ENCODE measurements at places on chromosomes 7 and 10.

DNA sequence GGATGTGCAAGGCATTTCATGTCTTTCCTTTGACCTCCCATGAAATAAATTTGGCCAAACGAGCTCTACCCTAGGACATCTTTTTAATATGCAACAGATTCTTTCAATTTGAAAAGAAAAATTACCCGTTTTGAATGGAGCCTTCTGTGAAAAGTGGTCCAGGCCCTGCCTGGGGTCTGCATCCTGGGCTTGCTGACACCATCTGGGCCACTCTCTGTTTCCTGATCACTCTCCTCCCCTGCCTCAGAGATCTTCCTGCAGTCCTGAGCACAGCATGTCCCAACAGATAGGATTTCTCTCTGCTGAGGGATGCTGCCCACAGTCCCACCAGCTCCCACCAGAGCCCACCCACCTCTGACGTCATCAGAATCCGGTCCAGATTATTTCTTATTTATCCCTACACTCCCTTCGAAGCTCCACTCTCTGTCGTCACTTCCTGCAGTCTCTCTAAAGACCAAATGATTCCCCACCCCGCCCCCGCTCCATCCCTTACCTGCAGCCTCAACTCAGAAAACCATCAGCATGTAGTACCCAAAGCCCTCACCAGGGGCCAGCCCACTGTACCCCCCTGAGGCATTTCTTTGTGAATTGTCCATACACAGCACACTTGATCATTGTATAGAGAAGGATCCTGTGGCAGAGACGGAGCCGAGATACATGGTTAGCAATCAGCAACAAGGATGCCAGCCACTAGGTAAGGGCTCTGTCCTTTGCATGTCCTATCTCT, 192.1 kb upstream of the MGMT start:
- DNase-seq = no peak

DNA sequence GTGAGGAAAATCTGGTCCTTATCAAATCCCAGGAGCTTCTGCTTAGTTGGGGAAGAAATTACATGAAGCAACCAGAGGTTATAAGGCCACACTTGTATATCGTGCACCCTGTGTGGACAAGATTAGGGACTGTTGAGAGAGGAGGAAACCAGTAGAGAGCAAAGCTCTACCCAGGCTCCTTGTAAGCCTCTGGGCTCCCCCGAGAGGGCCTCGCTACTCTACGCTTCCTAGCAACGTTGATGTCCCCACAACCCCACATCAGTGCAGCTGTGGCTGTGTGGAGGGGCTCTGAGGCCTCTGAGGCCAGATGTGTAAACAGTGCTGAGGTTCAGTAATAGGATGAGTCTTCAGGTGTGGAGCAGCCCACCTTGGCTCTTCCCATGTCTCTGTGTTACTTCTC, 16.0 kb downstream of the HIF1AN start:
- no peak for DNase-seq

DNA sequence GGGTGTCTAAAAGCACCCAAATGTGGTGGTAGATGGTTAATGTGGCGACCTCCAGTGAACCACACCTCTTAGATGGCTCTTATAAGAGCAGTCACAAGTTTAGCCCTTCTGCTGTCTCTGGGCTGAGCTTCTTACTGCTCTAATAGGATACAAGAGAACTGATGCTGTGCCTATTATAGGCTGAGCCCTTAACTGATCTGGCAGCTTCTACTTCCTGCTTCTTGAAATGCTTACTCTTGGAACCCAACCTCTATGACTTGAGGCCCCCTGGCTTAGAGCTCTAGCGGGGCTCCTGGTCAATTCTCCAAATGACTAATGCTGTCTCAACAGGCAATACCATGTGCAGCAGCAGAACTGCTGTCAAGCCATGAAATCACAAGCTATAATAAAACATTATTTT, 35.0 kb upstream of the LSM8 start:
- DNase-seq = no peak

- DNase-seq = no peak
Measured at GRCh38 chr10:89985446-89985845, 284.1 kb downstream of the KIF20B start.

GRCh38 chr7:12481722-12482121, 78.1 kb upstream of the VWDE start:
- DNase-seq = no peak

- DNase-seq = no peak
Measured at GRCh38 chr10:107614939-107615685, 450.6 kb upstream of the SORCS1 start.

- no peak for DNase-seq
Measured at GRCh38 chr10:104368381-104368780, 14.7 kb downstream of the CFAP58 start.

- no peak for DNase-seq
Measured at GRCh38 chr10:116688241-116688711, 54.1 kb downstream of the HSPA12A start.

DNA sequence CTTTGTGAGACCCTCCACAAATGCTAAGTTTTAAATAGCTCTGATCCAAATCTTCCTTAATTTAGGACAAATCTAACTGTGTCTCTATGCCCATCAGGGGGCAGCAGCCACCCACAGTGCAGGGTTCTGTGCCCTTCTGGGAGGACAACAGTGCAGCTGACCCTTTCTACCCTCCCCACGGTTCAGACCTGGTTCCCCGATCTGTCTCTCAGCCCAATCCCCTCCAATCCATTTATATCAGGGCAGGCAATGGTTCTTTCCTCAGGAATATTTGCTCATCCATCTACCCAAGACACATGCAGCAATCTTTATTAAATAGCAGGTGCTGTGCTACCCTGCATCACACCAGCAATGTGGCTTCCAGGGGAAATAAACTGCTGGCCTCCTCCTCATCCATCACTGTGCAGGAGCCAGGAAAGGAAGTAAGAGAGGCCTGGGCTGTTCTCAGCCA, 4.0 kb upstream of the RBM28 start:
- DNase-seq = no peak

DNA sequence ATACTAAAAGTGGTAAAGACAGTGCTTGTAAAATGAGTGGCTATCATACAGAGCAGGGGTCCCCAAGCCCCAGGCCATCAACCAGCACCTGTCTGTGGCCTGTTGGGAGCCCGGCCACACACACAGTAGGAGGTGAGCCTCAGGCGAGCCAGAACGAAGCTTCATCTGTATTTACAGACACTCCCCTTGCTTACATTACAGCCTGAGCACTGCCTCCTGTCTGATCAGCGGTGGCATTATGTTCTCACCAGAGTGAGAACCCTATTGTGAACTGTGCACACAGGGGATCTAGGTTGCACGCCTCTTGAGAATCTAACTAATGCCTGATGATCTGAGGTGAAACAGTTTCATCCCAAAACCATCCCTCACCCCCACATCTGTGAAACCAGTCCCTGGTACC, 58.7 kb downstream of the ITGA8 start:
- no peak for DNase-seq

GRCh38 chr10:70974351-70974901, 86.1 kb upstream of the PCBD1 start:
- DNase-seq = no peak
